Kidney (tissue), 22 donors: ENCODE measurements at places on chromosomes 5 and 9. TPM values are rescaled to one million over a fixed set of nuclear protein-coding genes. Genes with fewer than 3 reads are reported as not detected.

- no peaks in the 10 kb centered on the region for H3K27me3 ChIP-seq
- H3K36me3 ChIP-seq: peaks cover 27% of the 10 kb centered on the region
- H3K27ac ChIP-seq: no peak overlapping the region
- H3K4me3 ChIP-seq: no peak overlapping the region
- H3K4me1 ChIP-seq: no peaks in the 10 kb centered on the region
These were observed 19.7 kb downstream of the ANP32B start for GRCh38 chr9:98002808-98003207.

DNA sequence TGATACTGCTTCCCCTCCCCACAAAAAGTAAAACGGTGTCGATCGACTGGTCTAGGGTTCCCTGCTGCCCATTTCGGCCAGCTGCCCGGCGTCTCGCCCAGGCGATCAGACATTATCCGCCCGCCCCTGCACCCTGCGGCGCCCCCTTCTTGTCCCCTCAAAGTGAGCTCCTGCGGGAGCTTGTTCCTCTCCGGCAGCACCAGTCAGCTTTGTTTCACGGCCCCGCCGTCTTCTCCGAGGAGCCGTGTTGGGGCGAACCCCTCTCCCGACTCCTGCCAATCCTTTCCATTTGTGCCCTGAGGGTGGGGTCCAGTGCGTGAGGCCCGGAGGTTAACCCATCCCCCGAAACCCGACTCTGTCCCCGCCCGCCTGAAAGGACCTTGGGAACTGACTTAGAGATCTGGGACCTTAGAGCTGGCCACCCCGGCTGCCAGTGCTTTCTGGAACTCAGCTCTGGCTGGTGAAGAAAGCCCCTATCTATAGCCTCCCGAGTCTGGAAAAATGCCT, 518 bp downstream of the UBE2B start:
- H3K27me3 ChIP-seq: no peaks in the 10 kb centered on the region
- H3K4me3 ChIP-seq: peak overlapping the region; percentile 81
- H3K27ac ChIP-seq: peak overlapping the region; percentile 100
- H3K4me1 ChIP-seq: no peaks in the 10 kb centered on the region
- DNase-seq: peak; percentile 88

- no peak within 1 kb of the TSS for H3K27ac ChIP-seq
- no peak within 1 kb of the TSS for H3K4me3 ChIP-seq
- no peaks in the 10 kb centered on the region for H3K27me3 ChIP-seq
- H3K36me3 ChIP-seq: no peaks in the 10 kb centered on the region
- no peak for DNase-seq
These were observed at the start of gene PRKACG for GRCh38 chr9:69014013-69014412. Gene PRKACG, minus strand, starts transcription at chr9:69014113. Its CDS starts 21 bp downstream, at chr9:69014092.

GRCh38 chr9:99038484-99038820, 66.5 kb upstream of the TGFBR1 start:
- no peak overlapping the region for H3K27ac ChIP-seq
- no peaks in the 10 kb centered on the region for H3K4me1 ChIP-seq
- peak; percentile 28 for DNase-seq
- H3K36me3 ChIP-seq: no peaks in the 10 kb centered on the region
- H3K4me3 ChIP-seq: no peak overlapping the region
- H3K27me3 ChIP-seq: no peaks in the 10 kb centered on the region

GRCh38 chr9:95509851-95510708, 6.7 kb downstream of the PTCH1 start:
- peak overlapping the region; percentile 71 for H3K27ac ChIP-seq
- H3K4me1 ChIP-seq: no peaks in the 10 kb centered on the region
- peak overlapping the region; percentile 93 for H3K4me3 ChIP-seq
- H3K27me3 ChIP-seq: no peaks in the 10 kb centered on the region
- no peaks in the 10 kb centered on the region for H3K36me3 ChIP-seq

- DNase-seq: no peak
- no peak overlapping the region for H3K4me3 ChIP-seq
- H3K36me3 ChIP-seq: no peaks in the 10 kb centered on the region
These were observed 83.3 kb upstream of the LHFPL2 start for GRCh38 chr5:78731884-78732283.

- H3K36me3 ChIP-seq: no peaks in the 10 kb centered on the region
- no peaks in the 10 kb centered on the region for H3K4me1 ChIP-seq
- no peak overlapping the region for H3K27ac ChIP-seq
- H3K4me3 ChIP-seq: no peak overlapping the region
- no peaks in the 10 kb centered on the region for H3K27me3 ChIP-seq
These were observed 163.6 kb upstream of the GRIN3A start for GRCh38 chr9:101902051-101902450.

- H3K27me3 ChIP-seq: no peaks in the 10 kb centered on the region
- DNase-seq: peak; percentile 81
- H3K27ac ChIP-seq: peak overlapping the region; percentile 45
These were observed 49.4 kb downstream of the MEF2C start for GRCh38 chr5:88833371-88834130.

DNA sequence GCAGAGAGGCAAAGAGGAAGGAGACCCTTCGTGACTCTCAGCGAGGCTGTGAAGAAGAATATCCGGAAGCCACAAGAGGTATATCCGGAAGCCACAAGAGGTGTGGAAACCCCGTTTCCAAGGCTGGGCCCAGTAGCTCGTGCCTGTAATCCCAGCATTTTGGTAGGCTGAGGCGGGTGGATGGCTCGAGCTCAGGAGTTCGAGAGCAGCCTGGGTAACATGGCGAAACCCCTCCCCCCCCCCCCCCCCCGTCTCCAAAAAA, 612 bp upstream of the BBLN start:
- peak overlapping the region; percentile 67 for H3K4me3 ChIP-seq
- no peaks in the 10 kb centered on the region for H3K27me3 ChIP-seq
- H3K27ac ChIP-seq: no peak overlapping the region

GRCh38 chr9:26413611-26414010, 479.0 kb downstream of the CAAP1 start:
- no peak overlapping the region for H3K27ac ChIP-seq
- H3K4me3 ChIP-seq: no peak overlapping the region
- H3K4me1 ChIP-seq: no peaks in the 10 kb centered on the region
- H3K27me3 ChIP-seq: no peaks in the 10 kb centered on the region
- H3K36me3 ChIP-seq: no peaks in the 10 kb centered on the region
- DNase-seq: no peak

DNA sequence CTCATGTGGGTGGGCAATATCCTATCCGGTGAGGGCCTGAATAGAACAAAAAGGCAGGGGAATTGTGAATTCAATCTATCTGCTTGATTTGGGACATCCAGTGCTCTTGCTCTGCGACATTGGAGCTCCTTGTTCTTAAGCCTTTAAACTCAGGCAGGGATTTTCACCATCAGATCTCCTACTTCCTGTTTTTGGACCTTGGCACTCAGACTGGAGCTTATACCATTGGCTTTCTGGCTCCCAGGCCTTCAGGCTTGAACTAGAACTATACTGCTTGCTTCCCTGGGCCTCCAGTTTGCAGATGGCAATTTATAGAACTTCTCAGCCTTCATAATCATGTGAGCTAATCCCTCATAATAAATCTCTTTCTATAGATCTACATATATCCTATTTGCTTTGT, 134.3 kb upstream of the CLINT1 start:
- H3K27ac ChIP-seq: no peak overlapping the region
- peaks cover 4% of the 10 kb centered on the region for H3K4me1 ChIP-seq
- no peak for DNase-seq
- H3K36me3 ChIP-seq: no peaks in the 10 kb centered on the region
- no peaks in the 10 kb centered on the region for H3K27me3 ChIP-seq
- H3K4me3 ChIP-seq: no peak overlapping the region

DNA sequence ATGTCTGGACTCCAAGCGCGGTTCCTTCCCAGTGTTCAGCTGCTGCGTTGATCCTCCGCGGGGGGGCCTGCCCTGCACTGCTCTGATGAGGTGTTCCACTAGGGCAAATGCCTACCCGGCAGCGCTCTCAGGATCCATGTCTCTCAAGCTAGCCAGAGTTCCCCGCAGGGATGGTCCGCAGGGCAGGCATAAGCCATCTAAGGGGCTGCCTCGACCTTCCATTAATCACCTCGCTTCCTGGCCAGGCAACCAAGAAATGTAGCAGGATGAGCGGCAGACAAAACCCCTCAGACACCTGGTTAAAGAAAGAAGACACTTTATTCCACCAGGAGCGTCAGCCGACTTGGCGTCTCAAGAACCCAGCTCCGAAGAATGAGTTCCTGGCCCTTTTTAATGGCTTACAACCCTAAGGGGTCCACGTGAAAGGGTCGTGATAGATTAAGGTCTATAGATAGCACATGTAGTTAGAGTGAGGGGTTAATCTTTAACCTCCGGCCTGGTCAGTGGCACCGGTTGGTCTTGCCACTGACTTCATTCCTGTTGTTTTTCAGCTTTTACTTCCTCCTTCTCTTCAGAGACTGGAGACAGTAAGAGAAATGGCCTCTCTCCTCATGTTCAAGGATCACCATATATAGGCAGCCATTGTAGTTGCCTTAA, 47.2 kb upstream of the COX7C start:
- H3K4me3 ChIP-seq: no peak overlapping the region
- no peak for DNase-seq
- no peaks in the 10 kb centered on the region for H3K36me3 ChIP-seq
- no peaks in the 10 kb centered on the region for H3K4me1 ChIP-seq

DNA sequence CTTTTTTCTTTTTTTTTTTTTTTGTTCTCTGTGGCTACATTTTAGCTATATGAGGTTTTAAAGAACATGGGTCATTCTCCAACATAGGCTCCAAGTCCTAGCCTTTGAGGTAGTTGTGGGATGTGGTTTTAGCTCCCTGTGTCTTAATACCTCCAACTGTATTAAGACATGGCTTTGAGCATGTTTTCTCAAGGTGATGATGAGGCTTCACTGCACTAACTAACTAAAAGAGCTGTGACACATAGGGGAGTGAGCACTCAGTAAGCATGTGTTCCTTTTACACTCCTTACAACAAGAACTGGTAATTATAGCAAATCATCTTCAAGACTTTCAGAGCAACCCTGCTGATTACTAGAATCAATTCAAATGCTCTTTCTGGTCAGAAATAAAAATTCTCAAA, 333.6 kb upstream of the CCNH start:
- no peak for DNase-seq
- H3K4me1 ChIP-seq: no peaks in the 10 kb centered on the region
- H3K27ac ChIP-seq: no peak overlapping the region
- H3K4me3 ChIP-seq: no peak overlapping the region
- H3K36me3 ChIP-seq: no peaks in the 10 kb centered on the region

- no peaks in the 10 kb centered on the region for H3K27me3 ChIP-seq
- no peak for DNase-seq
- H3K36me3 ChIP-seq: no peaks in the 10 kb centered on the region
- H3K27ac ChIP-seq: no peak overlapping the region
These were observed 1014.9 kb upstream of the COX7C start for GRCh38 chr5:85602843-85603242.

DNA sequence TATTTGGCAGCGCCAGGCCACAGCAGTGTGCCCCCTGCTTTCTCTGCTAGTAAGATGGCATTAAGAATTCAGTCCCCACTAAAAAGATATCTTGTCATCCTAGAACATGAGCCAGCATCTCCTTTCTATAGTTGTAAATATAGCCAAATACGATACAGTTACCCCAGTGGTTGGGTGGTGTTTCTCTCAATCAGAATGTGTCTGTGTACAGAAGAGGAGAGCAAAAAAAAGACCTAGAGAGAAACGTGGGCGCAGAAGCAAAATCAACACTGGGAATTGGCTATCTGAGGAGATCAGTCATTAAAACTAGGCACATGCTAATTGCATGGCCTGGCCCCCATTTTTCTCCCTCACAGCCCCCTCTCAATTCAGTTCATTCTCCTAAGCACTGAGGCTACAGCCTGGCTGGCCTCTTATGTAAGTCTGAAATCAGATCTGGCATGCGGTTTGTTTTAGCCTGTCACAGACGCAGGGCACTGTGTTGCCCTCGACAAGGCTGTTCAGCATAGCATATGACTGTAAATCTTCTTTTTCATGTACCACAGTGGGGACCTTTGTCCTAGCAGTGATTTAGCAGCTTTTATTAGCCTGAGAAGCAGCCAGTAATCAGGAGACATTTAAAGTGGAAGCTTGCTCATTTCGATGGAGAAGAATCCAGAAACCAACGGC, 57.8 kb downstream of the RORB start:
- H3K4me3 ChIP-seq: no peak overlapping the region
- H3K36me3 ChIP-seq: no peaks in the 10 kb centered on the region
- H3K27me3 ChIP-seq: no peaks in the 10 kb centered on the region
- no peaks in the 10 kb centered on the region for H3K4me1 ChIP-seq

DNA sequence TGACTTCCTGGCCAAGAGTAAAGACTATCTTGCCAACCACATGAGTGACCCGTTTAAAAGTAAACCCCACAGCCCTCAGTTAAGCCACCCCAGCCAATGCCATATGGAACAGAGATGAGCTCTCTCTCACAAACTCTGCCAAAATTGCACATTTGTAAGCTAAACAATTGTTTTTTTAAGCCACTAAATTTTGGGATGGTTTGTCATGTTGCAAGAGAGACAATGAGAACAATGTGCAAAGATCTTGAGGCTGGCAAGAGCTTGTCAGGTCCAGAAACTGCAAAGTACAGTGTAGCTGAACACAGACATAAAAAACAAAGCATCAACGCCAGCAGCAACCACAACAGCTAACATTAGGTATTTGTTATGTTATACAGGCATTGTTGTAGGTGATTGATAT, 27.8 kb downstream of the HOMER1 start:
- no peaks in the 10 kb centered on the region for H3K36me3 ChIP-seq
- no peak overlapping the region for H3K27ac ChIP-seq
- no peak for DNase-seq
- no peaks in the 10 kb centered on the region for H3K27me3 ChIP-seq
- no peaks in the 10 kb centered on the region for H3K4me1 ChIP-seq

- H3K27ac ChIP-seq: no peak overlapping the region
- H3K4me1 ChIP-seq: peaks cover 3% of the 10 kb centered on the region
- H3K27me3 ChIP-seq: no peaks in the 10 kb centered on the region
- peak; percentile 37 for DNase-seq
- no peaks in the 10 kb centered on the region for H3K36me3 ChIP-seq
These were observed 7.6 kb downstream of the TTC16 start for GRCh38 chr9:127723444-127723843.

GRCh38 chr9:81898851-81899250, 29.4 kb upstream of the SPATA31D4 start:
- no peaks in the 10 kb centered on the region for H3K27me3 ChIP-seq
- DNase-seq: no peak
- no peak overlapping the region for H3K27ac ChIP-seq
- H3K4me1 ChIP-seq: no peaks in the 10 kb centered on the region
- no peak overlapping the region for H3K4me3 ChIP-seq
- H3K36me3 ChIP-seq: no peaks in the 10 kb centered on the region

- DNase-seq: peak; percentile 80
- no peaks in the 10 kb centered on the region for H3K27me3 ChIP-seq
- no peaks in the 10 kb centered on the region for H3K4me1 ChIP-seq
These were observed 159.9 kb downstream of the FANCC start for GRCh38 chr9:95157481-95158151.

GRCh38 chr5:3592298-3592697, 3.3 kb upstream of the IRX1 start:
- H3K36me3 ChIP-seq: no peaks in the 10 kb centered on the region
- no peak overlapping the region for H3K4me3 ChIP-seq

The SPINK4 gene
- total RNA-seq: not detected

The DRD1 gene
- 0.25 TPM for total RNA-seq

The CCNO gene
- 5.9 TPM for total RNA-seq

The MARCHF11 gene
- total RNA-seq: not detected

The SPINK7 gene
- not detected for total RNA-seq

The KCNT1 gene
- total RNA-seq: not detected

The UGCG gene
- 113 TPM for total RNA-seq

The QRFP gene
- not detected for total RNA-seq

The FCN2 gene
- total RNA-seq: 3.6 TPM
